Smooth muscle cell of the umbilical artery (primary cell): ENCODE measurements at places on chromosomes 13 and 19. TPM values are rescaled to one million over a fixed set of nuclear protein-coding genes. Genes with fewer than 3 reads are reported as not detected.

Gene HS6ST3
- under 0.01 TPM in 1 of 2 replicates, not detected in the other for total RNA-seq

Gene PINLYP
- total RNA-seq = 0.30 and 0.69 TPM in 2 replicates

Gene PROZ
- total RNA-seq = not detected in 2 replicates

Gene COL5A3
- 0.59 and 1.1 TPM in 2 replicates for total RNA-seq

Gene FAM83E
- total RNA-seq = 0.30 and 0.88 TPM in 2 replicates

Gene ZNF382
- total RNA-seq = 6.7 and 8.6 TPM in 2 replicates

Gene ZNF667
- 9.2 and 10.0 TPM in 2 replicates for total RNA-seq

Gene ZNF66
- 0.59 and 1.8 TPM in 2 replicates for total RNA-seq
